ENCODE measurements at places on chromosomes 5 and 9. TPM values are rescaled to one million over a fixed set of nuclear protein-coding genes. Genes with fewer than 3 reads are reported as not detected.

The STK32A gene
- 0.72 TPM for total RNA-seq

The CDX1 gene
- total RNA-seq = under 0.01 TPM

The PALM2AKAP2 gene
- total RNA-seq = 8.2 TPM

The DDX46 gene
- total RNA-seq = 11.1 TPM

The TUSC1 gene
- 23.0 TPM for total RNA-seq

The PRDM9 gene
- total RNA-seq = under 0.01 TPM
